ENCODE measurements at places on chromosomes 3 and 15. TPM values are rescaled to one million over a fixed set of nuclear protein-coding genes. Genes with fewer than 3 reads are reported as not detected.

RAB6B gene
- 0.51 TPM for total RNA-seq

ARPIN gene
- total RNA-seq = 13.2 TPM

LMCD1 gene
- 40.1 TPM for total RNA-seq

ADAM10 gene
- 157 TPM for total RNA-seq

MAPKAPK3 gene
- 25.4 TPM for total RNA-seq

ALPK3 gene
- total RNA-seq = 0.50 TPM

ALDH1A2 gene
- total RNA-seq = 7.7 TPM

A4GNT gene
- not detected for total RNA-seq

AADACL2 gene
- total RNA-seq = under 0.01 TPM

DNA sequence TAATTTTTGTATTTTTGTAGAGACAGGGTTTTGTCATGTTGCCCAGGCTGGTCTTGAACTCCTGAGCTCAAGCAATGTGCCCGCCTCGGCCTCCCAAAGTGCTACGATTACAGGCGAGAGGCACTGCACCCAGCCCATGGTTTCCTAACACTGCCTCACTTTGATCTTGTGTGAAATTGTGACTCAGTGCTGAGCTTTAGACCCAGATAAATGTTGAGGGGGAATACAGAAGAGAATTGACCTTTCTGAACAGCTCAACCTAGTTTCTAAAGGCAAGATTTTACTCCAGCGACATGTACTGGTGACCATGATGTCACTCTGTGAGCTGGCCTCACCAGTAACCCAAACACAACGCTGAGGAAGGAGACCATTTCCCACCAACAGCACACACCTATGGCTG, 73.5 kb downstream of the ATP1B3 start:
- DNase-seq = no peak

- peak; percentile 23 for DNase-seq
These were observed 656.6 kb upstream of the NAALADL2 start for GRCh38 chr3:174202561-174202960.

DNA sequence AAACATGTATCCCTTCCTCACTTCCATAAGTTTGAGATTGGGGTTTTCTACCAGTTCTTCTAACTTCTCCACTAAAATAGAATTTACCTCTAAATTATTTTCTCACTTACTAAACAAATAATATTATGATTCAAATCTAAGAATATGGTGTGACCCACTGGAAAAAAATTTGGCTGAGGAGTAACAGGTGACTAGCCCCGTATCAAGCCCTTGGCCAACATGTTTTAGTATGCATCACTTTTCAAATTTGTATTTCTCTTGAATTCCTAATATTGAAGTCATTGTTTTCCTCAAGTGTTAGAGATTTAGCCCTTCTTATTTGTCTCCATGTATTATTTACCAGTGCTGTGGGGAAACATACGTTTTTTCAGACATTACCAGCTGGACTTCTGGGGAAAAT, 759.4 kb downstream of the NSUN3 start:
- no peak for DNase-seq

DNA sequence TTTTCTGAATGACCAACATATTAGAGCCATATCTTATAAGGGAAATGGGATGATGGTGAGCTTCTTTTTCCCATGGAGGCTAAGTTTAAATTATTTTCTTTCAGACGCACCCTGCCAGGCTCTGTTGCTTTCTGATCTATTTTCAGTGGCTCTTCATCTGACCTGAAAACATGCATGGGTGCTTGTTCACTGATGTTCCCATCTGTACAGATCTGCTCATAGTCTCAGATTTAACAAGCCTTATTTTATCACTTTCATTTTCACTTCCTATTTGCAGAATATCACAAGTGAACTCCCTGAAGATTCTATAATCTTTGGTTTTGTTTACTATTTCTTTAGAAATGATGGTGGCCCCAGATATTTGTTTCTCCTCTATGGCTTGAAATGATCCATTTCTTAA, 31.1 kb upstream of the SUCLG2 start:
- DNase-seq = no peak

DNA sequence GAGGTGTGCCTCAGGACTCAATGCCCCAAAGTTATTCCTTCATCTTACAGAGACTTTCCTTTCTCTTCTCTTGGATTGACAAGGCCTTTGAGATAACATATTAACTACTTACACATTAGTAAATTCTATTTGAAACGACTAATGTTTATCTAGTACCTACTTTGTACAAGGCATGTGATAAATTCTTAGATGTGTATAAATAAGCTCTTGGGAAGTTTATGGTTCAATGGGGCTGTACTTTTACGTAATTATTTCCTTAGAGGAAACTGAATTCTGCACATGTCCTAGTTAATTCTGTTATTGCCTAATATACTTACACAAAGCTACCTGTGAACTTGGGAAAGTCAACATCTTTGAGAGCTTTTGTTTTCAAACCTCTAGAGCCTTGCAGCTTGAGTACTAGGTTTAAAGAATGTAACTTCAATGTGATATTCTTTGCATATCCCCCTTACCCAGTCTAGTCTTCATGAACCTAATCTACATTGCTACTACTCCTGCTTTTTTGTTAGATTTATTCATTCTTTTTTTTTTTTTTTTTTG, 58.5 kb upstream of the RAP2B start:
- no peak for DNase-seq

GRCh38 chr3:139729300-139729699, 51.5 kb upstream of the NMNAT3 start:
- no peak for DNase-seq

GRCh38 chr15:73232776-73233175, 136.0 kb downstream of the HCN4 start:
- DNase-seq = no peak

GRCh38 chr15:27086149-27086548, 115.2 kb downstream of the GABRG3 start:
- DNase-seq = no peak

DNA sequence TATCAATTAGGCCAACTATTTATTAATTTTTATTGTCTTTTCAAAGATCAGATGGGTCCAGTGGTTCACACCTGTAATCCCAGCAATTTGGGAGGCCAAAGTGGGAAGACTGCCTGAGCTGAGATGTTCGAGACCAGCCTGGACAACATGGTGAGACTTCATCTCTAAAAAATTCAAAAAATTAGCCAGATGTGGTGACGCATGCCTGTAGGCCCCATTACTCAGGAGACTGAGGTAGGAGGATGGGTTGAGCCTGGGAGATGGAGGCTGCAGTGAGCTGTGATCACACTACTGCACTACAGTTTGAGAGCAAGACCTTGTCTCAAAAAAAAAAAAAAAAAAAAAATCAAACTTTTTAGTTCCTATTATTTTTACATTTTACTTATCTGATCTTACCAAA, 8.2 kb downstream of the AP3S2 start:
- DNase-seq = no peak

DNA sequence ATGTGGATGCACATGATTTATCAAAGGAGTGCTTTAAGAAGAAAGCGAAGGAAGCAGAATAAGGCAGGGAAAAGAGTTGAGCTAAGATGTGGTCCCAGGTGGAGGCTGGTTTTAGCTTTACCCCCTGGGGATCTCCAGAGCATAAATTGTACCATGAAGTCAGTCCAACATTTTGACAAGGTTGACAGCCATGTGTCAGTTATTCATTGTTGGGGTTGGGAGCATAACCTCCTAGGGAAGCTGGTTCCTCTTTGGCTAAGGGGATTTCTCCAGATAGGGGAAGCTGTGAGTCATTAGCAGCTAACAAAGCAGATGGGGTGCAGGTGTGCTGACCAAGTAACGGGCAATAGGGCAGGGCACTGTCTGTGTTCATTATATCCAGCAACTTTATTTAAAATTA, 123.7 kb upstream of the IGSF10 start:
- peak; percentile 22 for DNase-seq

DNA sequence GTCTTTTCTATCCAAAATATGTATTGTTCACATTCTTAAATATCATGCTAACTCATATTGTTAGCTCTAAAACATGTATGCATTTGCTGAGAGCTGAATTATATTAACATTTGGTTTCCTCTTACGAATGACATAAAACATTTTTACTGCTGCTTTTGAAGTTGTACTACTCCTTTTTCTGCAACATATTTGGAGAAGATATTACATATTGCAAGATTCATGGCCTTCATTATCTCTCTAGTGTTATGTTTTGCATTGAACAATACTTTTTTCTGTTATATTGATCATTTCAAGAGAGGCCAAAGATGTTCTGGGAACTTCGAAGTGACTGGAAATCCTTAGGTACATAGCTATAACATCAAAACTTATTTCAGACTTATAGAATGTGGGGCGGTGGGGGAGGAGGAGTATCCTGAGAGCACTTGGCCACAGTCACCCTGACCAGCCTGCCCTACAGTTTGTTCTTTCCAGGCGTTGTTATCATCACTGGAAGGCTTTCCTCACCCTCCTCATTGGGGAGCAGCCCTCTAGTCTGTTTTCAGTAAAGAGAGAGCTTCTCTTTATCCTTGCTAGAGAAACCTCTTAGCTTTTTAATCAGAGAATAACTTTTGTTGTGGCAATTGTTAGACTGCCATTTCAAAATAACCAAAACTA, 868.6 kb downstream of the OTOL1 start:
- no peak for DNase-seq

GRCh38 chr3:194275721-194276120, 75.4 kb downstream of the CPN2 start:
- DNase-seq = no peak

DNA sequence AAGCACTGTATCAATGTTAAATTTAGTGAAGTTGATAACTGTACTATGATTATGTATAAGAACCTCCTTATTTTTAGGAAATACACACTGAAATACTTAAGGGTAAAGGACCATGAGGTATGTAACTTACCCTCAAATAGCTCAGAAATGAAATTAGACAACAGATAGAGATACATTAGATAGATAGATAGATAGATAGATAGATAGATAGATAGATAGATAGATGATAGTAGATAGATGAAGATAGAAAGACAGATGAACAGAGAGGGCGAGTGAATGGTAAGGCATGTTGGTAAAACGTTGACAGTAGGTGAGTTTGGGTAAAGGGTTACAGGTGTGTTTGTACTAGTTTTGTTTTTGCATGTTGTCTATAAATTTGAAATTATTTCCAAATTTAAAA, 38.0 kb upstream of the ACAN start:
- no peak for DNase-seq

DNA sequence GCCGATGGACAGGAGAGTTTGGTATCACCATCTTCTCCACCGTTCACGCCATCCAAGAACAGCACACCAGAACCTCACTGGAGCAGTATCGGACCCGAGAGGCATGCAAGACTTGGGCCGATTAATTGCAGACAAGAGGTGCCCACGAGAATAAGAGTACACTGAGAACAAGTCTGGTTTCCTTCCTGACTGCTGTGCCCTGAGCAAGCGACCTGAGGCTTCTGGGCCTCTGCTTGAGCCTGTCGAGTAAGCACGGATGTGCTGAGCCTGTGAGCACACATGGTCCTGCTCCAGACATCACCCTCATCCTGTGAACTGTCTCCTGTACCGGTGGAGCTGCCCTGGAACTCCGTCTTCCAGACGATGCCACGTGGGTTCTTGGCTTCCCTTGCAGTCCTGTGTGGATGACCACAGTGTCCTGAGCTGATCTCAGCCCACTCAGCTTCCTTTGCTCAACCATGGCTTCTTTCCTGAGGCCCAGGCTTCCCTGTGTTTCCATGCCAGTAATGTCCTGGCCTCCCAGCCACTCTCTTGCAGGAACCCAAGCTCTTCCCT, 34.3 kb upstream of the SNRPA1 start:
- no peak for DNase-seq

DNA sequence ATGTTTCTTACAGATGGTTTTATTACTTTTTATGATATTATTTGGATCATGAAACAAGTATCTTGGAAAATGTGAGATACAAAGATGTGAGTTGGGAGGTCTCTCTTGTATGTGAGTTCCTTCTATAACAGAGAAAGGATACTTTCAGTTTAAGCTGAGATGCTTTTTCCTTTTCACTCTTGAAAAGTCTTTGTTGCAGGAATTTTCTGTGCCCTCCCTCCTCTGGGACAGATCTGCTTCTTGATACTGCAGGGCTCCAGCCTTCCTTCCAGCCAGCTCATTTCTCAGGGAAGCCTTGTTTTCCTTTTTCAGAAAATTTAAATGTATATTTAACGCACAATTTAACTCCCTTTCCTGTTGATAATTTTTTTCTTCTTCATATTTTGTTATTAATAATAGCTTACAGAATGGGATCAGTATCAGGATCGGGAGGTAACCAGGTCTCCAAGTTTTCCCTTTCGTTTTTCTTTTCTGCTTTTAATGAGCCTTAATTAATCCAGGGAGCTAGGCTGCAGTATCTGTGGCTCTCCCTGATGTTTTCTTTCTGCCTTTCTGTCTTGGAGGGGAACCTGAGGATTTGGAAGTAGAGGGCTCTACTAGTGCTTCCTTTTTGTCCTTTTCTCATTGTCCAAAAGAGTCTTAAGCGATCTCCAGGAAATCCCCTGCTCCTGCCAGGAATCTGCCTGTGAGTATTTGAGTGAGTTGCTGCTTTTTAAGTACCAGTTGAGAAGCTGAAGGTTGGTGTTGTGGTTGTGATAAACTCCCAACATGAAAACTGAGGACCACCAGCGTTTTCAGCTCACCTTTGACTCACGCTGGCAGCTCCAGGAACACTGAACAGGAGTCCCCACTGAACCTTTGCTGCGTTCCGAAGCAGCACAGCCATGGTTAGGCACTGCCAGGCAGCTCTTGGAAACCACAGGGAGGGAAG, 105.7 kb downstream of the IGF1R start:
- DNase-seq = peak; percentile 65

- peak; percentile 33 for DNase-seq
These were observed 311.4 kb downstream of the TBC1D5 start for GRCh38 chr3:17431004-17431403.

GRCh38 chr3:24062916-24063315, 117.8 kb downstream of the NR1D2 start:
- no peak for DNase-seq

GRCh38 chr3:186523022-186523421, 21.2 kb downstream of the CRYGS start:
- no peak for DNase-seq

DNA sequence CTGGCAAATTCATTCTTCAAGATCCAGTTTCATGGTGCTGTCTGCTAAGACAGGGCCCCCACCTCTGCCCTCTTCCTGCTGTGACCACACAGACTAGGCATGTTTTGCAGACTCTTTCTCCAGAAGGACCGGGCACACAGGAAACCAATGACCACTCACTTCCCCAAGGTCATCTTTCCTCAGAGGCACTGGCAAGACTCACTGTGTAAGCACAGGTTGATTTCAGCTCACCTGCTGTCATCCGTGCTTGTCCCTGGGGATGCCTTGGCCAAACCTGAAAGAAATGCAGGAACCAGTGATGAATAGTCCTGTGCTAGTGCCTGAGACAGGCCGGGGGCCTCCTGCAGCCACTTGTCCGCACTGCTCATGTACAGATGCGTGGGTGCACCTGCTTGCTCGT, 33.5 kb downstream of the ALS2CL start:
- no peak for DNase-seq

DNA sequence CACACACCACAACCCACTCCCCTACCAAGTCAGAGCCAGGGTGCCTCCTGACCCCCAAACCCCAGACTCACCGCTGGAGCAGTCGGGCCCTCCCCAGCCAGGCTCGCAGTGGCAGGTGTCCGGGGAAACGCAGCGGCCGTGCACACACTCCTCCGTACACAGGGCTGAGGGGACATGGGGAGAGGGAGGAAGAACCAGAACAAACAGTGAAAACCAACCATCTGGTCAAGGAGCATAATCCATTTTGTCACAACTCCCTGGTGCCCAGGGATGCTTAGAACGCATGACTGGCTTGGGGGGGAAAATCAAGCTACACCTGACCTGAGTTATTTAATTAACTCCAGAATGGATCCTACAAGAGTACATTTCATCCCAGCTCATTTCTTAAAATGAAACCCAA, 159.2 kb downstream of the MEGF11 start:
- DNase-seq = no peak

GRCh38 chr3:190272747-190273146, 49.5 kb downstream of the CLDN1 start:
- DNase-seq = no peak

- DNase-seq = peak; percentile 68
These were observed 46.3 kb downstream of the GPR171 start for GRCh38 chr3:151156618-151157216.

Data from fibroblast of lung (primary cell).